Immature natural killer cell (primary cell): ENCODE measurements at places on chromosomes 7 and 10. TPM values are rescaled to one million over a fixed set of nuclear protein-coding genes. Genes with fewer than 3 reads are reported as not detected.

Gene OPALIN
- not detected for polyA plus RNA-seq

Gene CALHM1
- polyA plus RNA-seq = 0.56 TPM

GRCh38 chr7:157876469-157877285 is 539.9 kb downstream of the DNAJB6 start:
- DNase-seq = no peak

GRCh38 chr10:130137090-130137448 is 878 bp downstream of the GLRX3 start:
- DNase-seq = no peak

- no peak for DNase-seq
Observed at GRCh38 chr10:33398796-33399195, 64.3 kb upstream of the NRP1 start.

GRCh38 chr10:68110027-68110426 is 739 bp downstream of the MYPN start:
- DNase-seq = no peak
